ENCODE measurements at places on chromosomes 16 and 17.
A peak's percentile ranks its signal among the peaks of the same experiment; 100 is the strongest.

DNA sequence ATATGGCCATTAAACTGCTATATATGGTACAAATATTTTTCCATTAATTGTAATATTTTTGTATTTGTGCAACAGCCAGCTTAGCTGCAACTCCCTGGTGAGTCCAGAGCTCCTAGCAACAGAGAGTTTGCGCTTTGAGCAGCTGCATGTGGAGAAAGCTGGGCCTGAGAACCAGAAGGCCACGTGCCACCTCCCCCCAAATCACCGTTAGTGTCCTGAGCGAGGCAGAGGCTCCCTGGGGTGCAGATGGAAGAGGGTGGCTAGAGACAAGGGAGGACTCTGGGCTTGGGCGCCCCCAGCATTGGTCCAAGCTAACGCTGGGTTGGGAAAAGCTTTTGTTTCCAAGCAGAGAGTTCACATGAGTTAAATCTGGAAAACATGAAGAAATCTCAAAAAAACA, 41.6 kb downstream of the HSBP1 start:
- DNase-seq = no peak

GRCh38 chr16:14445937-14446715, 183.9 kb downstream of the PARN start:
- DNase-seq = no peak

- no peak for DNase-seq
Measured at GRCh38 chr17:8365143-8365542, 11.4 kb downstream of the KRABD2 start.

DNA sequence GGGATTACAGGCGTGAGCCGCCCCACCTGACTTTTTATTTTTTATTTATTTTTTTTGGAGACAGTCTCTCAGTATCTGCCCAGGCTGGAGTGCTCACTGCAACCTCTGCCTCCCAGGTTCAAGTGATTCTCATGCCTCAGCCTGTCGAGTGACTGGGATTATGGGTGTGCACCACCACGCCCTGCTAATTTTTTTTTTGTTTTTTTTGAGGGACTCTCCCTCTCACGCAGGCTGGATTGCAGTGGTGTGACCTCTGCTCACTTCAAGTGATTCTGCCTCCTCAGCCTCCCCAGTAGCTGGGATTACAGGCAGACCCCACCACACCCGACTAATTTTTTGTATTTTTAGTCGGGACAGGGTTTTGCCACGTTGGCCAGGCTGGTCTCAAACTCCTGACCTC, 7.7 kb downstream of the ZNF207 start:
- no peak for DNase-seq

DNA sequence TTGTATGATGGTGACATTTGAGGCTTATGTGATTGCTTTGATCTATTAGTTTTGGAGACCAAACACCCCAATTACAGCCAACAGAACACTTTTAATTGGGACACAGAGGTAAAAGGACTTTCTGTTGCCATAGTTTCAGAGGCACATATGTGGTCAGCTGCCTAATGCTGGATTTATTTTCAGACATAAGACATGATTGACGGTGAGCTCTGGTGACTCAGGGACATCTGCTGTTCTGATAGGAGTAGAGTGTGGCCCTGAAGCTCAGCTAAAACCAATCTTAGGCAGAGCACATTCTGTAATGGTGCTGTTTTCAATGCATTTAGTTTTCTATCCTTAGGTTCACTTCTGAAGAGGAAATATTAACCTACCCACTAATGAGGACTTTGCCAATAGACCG, 247.1 kb downstream of the UTP18 start:
- DNase-seq = no peak

GRCh38 chr16:30585022-30585399, 486 bp downstream of the ZNF785 start:
- DNase-seq = peak; percentile 37

- DNase-seq = no peak
Measured at GRCh38 chr16:47712276-47713224, 251.4 kb downstream of the PHKB start.

GRCh38 chr16:19781226-19781625, 63.2 kb downstream of the IQCK start:
- no peak for DNase-seq

GRCh38 chr16:79404571-79404970, 196.0 kb downstream of the MAF start:
- DNase-seq = no peak

- no peak for DNase-seq
Measured at GRCh38 chr17:77006971-77007649, 133.7 kb upstream of the SEC14L1 start.

DNA sequence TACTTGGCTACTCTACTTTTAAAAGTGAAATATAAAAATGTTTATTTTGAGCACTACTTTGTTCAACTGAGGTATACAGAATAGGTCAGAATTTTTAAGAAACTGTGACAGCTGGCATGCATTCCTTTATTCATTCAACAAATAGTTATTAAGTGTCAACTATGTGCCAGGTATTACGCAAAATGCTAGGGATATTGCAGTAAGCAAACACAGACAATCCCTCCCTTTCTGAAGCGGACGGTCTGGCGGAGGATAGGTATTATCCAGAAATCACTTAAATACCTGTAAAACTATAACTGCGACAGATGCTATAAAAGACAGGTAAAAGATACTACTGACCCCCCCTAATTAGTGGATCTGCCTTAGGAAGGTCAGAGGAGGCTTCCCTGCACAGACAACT, 26.1 kb downstream of the METTL16 start:
- DNase-seq = no peak

- peak; percentile 99 for DNase-seq
Measured at GRCh38 chr16:19168371-19169081, 486 bp downstream of the SYT17 start.

DNA sequence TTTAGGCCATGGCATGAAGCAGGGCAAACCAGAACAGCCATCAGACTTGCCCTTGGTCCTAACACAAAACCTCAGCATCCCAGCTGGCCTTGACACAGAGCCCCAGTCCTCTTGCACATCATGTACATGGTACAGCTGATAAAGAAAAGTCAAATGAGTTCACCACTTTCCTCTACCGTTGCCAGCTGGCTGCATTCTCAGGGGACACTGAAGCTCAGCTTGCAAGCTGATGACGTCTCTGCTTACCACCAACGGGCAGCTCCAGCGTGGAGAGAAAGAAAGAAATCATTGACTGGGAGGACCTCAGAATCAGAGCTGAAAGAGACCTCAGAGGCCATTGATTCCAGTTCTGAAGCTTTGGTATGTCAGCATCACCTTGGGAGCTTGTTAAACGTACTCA, 80.7 kb upstream of the CES5A start:
- DNase-seq = no peak

DNA sequence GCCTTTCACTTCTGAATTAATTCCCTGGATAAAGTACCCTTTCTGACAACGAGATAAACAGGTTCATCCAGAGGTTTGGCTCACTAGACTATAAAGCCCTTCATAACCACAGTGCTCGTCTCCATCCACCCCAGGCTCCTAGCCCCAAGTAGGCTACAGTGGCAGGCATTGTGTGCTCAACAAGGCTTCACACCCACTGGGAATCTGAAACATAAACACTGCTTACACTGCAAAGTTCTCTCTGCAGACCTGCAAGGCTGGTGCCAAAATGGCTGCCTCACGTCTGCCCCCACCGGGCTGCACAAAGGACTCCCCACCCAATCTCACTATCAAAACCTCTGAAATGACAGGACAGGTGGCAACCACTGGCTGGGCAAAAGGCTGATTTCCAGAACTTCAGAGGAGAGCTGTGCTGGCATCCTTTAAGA, 5.1 kb upstream of the HLF start:
- DNase-seq = no peak

DNA sequence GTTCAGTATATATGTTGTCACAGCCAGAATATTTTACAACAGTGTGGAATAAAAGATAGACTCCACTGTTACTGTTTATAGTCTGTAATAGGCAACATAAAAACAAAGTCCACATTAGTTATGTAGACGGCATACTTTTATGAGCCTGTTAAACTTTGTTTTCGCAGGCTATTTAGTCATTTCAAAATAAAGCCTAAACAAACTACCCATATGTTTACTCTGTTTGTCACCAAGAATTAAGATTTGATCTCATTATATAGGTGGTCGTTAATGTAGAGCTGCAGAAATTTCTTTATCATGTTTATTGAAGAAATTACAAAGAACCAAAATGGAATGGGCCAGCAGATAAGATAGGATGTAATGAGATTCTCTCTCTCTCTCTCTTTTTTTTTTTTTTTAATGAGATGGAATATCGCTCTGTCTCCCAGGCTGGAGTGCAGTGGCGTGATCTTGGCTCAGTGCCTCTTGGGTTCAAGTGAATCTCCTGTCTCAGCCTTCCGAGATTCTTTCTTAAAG, 943.8 kb upstream of the SOX9 start:
- DNase-seq = no peak

GRCh38 chr16:64991001-64991400, 130.9 kb downstream of the CDH11 start:
- DNase-seq = no peak

DNA sequence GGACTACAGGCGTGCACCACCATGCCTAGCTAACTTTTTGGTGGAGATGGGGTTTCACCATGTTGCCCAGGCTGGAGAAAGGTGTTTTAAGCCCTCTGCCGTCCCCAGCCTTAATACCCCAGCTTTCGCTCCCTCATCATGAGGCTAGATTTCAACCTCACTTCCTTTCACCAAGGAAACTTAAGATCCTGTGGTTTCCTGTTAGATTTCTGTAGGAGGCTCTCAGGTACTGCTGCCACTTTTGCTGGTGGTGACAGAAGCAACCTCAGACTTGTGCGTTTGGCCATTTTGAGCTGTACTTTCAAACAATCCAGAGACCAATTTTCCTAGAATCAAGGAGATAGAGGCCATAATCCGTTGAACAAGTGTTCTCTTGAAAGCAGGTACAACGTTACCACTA, 36.2 kb downstream of the MPHOSPH6 start:
- no peak for DNase-seq

DNA sequence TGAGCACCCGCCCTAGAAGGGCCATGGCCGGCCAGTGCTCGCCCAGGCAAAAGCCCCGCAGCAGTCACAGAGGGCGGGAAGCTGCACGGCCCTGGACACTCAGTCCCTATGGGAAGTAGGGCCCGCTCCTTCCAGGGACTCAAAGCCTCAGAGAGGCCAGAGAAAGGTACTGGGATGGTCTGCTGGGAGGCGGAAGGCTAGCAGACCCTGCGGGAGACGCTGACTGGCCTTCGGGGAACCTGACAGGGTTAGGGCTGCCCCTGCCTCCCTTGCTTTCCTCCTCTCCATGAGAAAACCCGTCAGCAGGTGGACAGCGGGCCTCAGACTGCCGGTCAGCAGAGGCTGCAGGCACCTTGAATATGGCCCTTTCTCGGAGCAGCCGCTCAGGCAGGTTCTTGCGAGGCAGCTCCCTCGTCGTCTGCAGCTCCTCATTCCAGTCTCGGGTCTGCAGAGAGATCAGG, 11.5 kb downstream of the CLUH start:
- no peak for DNase-seq

GRCh38 chr16:1532081-1532760, 1.2 kb upstream of the TMEM204 start:
- no peak for DNase-seq

DNA sequence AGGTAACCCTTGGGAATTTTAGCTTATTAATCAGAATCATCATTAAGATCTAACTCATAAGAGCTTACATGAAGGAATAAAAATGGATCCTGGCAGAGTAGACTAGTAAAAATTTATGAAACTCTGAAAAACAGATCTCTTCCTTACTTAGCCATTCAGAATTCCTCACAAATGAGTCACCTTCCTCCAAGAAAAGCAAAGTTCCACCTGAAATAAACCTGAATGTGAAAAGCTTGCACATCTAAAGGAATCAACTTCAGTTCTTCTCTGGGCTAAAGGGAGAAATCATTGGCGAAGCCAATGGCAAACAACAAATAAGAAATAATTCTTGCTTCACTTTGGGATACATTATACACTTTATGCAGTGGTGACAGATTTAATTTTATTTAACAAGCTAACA, 22.7 kb downstream of the MYO1D start:
- no peak for DNase-seq

- DNase-seq = no peak
Measured at GRCh38 chr17:2086306-2086705, 31.4 kb downstream of the HIC1 start.
